ENCODE measurements at places on chromosomes 16 and 17.
A peak's percentile ranks its signal among the peaks of the same experiment; 100 is the strongest.

DNA sequence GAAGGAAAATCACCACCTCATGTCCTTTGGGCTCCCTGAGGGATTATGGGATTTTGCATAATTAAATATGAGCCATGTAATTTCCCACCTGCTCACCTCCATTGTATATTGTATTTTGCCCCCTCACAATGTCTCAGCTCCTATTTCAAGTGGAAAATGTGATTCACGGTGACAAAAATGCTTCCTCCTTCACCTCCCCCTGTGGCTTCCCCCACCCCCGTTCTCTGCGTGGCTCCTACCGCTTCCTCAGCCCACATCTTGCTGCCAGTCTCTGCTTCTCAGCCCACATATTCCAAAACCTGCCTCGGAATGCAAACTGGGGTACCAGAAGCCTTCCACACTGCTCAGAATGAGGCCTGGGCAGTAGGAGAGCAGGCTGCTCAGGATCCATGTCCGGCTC lies 394.5 kb upstream of the C16orf82 start:
- peak; percentile 53 for DNase-seq

- DNase-seq, result peak; percentile 66
Observed at GRCh38 chr17:58332778-58333735, 4.5 kb upstream of the TSPOAP1 start.

- no peak for DNase-seq
Observed at GRCh38 chr17:45812102-45812501, 28.0 kb downstream of the CRHR1 start.

DNA sequence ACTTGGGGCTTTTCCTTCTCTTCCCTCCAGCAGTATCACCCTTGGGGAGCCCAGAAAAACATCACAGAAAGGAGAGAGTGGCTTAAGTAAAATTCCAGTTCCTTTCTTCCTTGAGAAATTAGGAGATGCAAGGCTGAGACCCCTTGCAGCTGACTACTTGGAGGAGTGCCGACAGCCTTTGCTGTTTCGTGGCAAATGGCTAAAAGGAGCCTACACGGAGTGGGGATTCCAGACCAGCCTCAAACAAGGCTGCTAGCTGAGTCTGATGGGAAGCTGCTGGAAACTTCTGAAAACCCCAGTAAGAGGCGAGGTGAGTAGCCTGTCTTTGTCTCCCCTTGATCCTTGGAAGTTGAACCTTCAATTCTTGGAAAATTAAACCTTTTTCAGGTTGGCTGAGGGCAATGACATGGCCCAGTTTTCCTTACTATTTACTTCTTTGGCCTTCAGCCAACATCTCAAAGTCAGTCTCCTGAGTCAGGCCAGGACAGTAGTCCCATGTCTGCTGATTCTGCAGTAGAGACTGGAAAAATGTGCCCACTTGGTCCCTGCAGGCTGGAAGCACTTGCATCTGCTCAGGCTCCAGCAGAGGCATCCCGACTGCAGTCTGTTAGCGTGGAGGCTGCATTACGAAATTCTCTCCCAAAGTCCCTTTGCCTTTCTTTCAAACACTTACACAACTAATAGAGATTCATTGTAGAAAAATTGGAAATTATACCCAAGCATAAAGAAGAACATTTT lies 23.4 kb downstream of the SMIM36 start:
- no peak for DNase-seq

DNA sequence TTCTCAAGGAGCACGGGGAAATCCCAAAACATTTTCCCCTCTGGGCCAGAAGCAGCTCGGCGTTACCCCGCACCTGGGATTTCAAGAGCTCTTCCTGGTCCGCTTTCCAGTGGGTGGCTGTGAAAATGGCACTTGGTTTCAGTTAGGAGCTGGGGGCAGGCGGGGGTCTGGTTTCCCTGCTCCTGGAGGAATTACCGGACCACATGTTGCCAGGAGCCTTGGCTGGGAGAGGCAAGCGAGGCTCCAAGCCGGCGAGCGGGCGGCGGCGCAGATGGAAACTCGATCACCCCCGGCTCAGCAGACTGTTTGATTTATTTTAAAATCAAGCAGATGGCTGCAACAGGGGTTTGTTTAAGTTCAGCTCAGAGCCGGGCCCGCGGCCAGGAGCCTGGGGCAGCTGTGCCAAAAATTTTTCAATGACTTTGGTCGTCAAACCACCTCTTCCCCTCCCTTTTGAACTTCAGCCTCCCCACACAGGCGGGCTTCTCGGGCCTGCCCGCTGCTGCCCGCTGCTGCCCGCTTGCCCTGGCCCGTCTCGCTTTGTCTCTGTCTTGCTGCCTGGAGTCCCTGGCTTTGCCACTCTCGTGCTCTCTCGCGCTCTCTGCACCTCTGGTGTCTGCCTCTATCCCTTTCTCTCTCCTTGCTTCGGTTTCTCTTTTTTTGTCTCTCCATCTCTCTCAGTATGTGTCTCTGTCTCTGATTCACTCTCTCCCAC lies 108.0 kb upstream of the CIBAR2 start:
- no peak for DNase-seq

DNA sequence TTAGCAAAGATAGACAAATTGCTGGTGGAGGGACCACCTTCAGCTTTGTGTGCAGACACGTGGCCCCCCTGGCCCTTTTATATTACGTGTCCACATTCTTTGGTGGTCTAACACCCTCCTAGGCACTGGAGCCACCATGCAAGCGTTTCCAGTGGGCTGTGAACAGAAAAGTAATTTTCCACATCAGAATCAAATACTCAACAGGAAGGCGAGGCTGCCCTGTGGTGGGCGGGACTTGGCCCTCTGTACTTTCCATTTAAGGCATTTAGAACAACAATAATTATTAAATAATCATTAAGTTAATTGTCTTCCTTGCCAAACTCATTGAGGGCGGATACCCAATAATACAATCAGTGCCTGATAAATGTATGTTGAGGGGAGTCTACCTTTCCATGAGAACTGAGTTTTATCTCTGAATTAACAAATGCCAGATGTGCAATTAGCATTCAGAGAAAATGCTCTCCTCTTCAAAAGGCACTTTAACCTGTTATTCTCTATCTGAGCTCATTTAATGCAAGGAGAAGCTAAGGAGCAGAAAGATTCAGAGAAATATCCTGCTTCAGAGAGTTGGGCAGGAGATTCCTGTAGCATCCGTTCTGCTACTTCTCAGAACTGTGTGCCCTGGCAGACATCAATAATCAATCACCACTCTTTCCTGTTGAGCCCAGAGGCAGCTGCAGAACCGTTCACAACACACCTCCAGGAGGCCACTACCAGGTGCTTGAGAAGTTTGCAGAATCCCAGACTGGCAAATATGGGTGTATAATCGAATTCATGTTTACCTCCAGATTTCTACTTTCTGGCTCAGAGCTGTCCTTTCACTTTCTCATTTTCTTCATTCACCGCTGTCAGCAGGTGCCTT lies 109.4 kb downstream of the CMIP start:
- no peak for DNase-seq

- DNase-seq, result no peak
Observed at GRCh38 chr16:9449597-9449996, 358.2 kb downstream of the HAPSTR1 start.

GRCh38 chr17:41689497-41690299 lies 1.0 kb downstream of the EIF1 start:
- DNase-seq, result peak; percentile 81

DNA sequence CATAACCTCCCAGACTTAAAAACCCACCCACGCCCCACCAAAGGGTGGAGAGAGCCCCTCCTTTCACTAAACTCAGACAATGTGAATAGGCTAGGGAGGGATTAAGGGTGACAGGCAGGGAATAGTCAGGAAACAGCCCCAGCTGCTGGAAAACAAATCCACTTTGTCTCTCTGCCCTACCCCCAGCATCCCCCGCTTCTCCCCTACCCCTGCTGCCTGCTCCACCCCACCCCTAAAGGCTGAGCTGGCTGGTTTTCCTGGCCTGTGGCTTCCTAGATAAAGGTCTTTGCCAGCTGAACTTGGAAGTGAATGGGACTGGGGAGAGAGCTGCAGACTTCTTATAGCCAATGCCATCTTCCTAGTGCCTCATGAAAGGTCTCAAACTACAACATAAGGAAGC lies 15.0 kb downstream of the CAVIN1 start:
- no peak for DNase-seq

GRCh38 chr17:53796642-53797041 lies 26.1 kb upstream of the KIF2B start:
- DNase-seq, result no peak

GRCh38 chr16:53817117-53817755 lies 113.3 kb downstream of the FTO start:
- DNase-seq, result no peak

DNA sequence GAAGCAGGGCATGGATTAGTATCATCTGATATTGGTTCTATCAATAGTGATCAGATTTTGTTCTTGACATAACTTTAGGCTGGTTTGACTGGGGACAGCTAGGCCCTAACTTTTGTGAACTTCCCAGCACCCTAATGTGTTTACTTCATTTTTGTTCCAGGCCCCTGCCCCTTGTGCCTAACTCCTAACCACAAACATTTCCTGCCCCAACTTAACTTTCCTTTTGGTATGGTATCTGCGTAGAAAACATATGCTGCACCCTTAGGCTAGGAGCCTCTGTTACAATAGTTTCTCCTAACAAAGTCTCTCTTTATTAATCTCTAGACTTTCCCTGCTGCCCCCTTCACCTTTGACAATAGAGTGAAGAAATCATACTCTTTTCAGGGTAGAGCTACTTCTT lies 2.5 kb downstream of the ADPRM start:
- DNase-seq, result no peak

- DNase-seq, result peak; percentile 74
Observed at GRCh38 chr17:75524970-75525805, at the start of gene LLGL2. Gene LLGL2 (plus strand): TSS chr17:75525697. CDS start chr17:75543427, 17,730 bp downstream.

- no peak for DNase-seq
Observed at GRCh38 chr17:6868582-6868981, 37.1 kb upstream of the TEKT1 start.

DNA sequence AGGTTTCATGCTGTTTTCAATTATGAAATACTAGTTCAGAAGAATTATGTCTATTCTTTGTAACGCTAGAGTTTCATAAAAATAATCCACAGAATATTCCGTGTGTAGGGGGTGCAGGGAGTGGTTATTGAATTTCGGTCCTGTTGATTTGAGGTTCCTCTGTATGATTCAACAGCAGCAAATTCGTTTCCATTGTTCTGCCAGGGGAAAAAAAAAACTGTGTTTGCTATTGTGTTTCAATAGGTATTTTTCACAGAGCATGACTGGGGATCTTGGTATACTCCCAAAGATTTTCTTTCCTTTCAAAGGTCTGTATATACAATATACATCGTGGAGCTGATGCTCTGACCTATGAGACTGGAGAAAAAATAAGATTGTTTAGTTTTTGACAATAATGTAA lies 15.8 kb downstream of the SHISA9 start:
- no peak for DNase-seq

- DNase-seq, result no peak
Observed at GRCh38 chr17:35906926-35907637, 23.5 kb downstream of the RDM1 start.

DNA sequence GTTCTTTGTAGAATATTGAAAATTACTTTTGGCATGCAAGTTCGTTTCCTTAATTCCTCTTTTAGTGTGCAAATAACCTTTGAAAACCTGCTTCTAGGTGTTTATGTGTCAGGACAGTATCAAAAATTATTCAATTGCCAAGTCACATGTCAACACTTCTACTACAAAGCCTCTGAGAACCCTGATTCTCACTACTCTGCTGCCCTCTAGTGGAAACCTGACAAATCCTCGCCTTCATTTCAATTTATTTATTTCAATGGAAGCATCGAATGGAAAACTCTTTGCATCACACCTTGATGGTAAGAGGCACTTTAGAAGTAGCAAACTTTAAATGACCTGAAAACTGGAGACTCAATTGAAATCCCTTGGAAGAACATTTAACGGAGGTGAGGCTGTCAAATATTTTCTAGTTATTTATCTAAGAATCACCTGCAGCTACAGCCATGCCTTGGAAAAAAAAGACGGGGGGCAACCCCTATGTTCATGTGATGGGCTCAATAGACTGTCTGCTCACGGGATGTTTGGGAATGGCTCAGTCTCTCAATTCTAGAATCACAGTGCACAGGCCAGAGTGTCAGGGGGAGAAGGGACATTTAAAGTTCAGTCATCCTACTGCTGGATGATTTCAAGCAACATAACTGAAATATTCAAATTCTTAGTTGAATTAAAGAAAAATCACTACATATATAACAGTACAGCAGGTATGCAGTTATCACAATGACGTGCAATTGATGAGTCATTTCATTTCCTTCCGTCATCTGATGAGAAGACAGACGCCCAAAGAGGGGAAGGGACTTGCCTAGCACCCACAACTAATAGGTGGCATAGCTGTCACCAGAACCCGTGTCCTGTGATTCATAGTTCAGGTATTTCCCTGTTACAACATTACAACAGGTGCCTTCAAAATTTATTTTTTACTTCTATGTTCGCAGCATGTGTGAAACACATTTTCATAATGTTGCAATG lies 563.9 kb downstream of the TOX3 start:
- peak; percentile 5 for DNase-seq

DNA sequence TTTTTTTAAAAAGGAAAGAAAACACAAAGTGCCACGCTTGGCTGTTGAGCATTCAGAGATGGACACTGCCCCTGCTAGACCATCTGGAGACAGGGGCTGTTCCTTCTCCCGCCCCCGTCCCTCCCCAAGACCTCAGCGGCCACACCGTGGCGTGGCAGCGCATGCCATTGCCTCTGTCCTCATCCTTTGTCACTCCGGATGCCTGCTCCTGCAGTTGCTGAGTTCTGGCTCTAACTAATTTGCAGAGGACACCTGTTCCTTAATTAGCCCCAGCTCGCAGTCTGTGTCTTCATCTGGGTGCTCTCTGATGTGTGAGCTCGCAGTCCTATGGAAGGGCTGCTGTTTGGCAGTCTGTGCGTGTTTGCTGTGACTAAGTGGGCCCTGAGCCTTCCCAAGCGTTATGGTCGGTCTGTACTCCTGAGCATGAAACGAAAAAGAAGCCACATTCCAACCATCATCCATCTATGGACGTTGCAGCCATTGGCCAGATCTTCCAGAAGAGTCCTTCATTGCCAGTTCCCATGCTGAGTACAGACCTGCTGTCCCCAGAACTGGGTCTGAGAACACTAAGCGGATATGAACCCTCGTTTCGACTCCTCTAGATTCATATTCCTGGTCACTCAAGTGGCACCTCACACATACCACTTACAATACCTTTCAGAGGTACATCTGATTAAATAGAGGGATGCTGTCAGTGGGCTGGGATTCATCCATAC lies 40.9 kb upstream of the NAT9 start:
- no peak for DNase-seq

DNA sequence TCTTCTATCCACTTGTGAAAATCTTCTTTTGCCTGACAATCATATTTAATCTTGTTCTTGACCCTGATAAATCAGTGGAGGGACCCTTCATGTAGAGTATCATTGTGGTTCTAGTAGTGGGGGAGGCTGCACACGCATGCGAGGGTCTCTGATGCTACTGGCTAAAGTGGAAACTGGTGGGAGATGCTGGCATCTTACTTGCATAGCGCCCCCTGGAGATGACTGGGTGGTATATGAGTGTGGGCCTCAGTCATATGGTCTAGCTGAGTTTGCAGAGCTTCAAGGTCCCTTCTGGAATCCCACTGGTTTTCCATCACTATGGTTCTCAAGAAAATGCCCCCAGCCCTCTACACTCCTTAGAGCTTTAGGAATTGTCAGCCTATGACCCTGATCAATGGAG lies 236.4 kb upstream of the AXIN2 start:
- DNase-seq, result peak; percentile 22

Data from stimulated activated CD4-positive, alpha-beta T cell treated with anti-CD3 and anti-CD28 coated beads, Interleukin-4, amount 100 ng/mL, for 24 hours (primary cell).